ENCODE measurements at places on chromosomes 12 and 14. TPM values are rescaled to one million over a fixed set of nuclear protein-coding genes. Genes with fewer than 3 reads are reported as not detected.

DNA sequence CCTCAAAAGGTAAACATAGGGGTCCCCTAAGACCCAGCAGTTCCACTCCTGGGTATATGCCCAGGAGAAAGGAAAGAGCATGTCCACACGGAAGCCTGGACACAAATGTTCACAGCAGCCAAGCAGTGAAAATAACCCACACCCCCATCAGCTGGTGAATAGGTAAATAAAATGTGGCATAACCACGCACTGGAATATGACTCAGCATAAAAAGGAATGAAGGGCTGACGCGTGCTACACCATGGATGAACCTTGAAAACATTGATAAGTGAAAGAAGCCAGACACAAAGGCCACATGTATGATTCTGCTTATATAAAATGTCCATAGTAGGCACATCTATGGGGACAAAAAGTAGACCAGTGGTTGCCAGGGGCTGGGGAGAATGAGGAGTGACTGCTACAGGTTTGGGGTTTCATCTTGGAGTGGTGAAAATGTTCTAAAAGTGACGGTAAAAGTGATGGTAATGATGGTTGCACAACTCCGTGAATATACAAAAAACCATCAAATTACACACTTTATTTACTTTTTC, 3.8 kb upstream of the SCARB1 start:
- DNase-seq = no peak

DNA sequence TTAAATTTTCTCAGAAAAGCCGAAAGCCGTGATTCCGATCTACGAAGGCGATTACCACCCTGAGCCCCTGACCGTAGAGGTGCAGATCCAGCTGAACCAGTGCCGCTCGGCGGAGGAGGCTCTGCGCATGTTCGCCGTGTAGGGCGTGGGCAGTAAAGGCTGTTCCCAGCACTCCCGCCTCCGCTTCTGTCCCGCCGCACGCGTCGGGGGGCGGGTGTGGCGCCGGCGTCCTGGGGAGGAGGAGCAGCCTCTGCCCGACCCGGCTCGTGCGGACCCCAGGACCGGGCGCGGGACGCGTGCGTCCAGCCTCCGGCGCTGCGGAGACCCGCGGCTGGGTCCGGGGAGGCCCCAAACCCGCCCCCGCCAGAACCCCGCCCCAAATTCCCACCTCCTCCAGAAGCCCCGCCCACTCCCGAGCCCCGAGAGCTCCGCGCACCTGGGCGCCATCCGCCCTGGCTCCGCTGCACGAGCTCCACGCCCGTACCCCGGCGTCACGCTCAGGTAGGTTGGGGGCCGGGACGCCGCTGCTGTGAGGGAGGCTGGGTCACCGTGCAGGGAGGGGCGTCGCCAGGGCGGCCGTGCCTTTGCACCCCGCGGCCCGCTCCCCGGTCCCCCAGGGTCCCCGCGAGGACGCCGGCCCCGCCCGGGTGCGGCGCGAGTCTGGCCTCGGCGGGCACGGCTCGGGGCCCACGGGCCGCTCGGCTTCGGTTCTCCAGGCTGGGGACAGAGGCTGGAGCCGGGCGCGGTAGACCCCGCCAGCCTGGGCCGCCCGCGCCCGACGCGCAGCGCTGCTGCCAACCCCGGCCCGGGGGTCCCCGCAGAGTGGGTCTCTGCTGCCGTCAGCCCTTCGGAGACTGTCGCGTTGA, at the start of gene B3GNT4:
Gene B3GNT4 (plus strand): TSS at position 409 of the 866 bp plus-strand sequence. CDS start 910 bp downstream, outside the sequence.
- DNase-seq = peak; percentile 59

- peak; percentile 91 for DNase-seq
Measured at GRCh38 chr14:75249251-75249957, 29.2 kb upstream of the FOS start.

Gene C14orf132
- total RNA-seq = 1.2 TPM

DNA sequence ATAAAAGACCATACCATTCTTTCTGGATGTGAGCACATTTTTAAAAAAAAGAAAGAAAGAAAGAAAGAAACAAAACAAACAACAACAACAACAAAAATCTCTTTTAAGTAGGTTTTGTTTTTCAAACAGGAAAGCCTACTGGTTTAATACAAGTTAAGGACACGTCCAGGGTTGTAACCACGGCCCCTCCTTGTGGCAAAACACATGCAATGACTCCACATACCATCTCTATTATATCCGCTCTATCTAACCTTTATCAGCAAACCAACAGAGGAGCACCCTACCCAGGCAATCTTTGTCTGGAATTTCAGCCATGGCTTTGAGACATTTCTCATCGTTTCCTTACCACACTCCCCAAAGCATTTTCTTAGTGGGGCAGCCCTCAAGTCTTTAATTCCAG, 360.5 kb upstream of the TMPO start:
- no peak for DNase-seq

GRCh38 chr14:28407031-28407825, 359.4 kb upstream of the FOXG1 start:
- DNase-seq = no peak

Gene CFAP251
- total RNA-seq = 0.96 TPM

GRCh38 chr12:114473717-114474116, 67.8 kb upstream of the TBX5 start:
- DNase-seq = no peak

DNA sequence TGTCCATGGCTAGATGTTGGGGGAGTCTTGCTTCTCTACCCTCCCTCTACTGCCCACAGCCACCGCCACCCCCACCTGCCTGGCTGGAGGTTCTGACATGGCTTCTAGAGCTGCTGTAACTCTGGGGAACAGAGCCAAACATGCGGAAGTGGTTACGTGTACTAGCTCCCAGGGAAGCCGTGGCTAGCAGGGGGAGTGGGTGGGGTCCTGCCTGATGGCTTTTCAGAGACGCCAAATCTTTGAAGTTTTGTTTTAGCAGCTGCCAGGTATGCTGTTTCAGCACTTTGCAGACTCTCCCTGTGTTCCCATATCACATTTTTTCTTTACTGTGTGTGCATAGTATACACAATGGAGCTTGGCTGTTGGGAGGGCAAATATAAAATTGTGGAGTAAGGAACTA, 150.3 kb downstream of the TGFB3 start:
- peak; percentile 39 for DNase-seq

DNA sequence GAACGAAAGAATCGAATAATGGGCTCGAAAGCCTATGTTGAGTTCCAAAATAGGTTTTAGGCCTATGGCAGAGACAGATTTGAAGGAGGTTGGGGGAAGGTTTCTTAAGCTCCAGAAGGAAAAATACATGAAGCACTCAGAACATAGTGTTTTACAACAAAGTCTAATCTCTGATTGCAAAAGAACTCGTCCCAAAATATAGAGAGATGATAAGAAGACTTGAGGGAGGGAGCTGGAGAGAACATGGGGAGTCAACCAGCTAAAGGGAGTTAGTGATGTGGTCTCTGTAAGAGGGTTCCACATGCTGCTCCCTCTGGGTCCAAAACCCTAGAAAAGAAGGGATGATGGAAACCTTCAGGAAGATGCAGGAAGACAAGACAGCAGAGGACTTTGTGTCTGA, 54.8 kb upstream of the DAAM1 start:
- DNase-seq = no peak

DNA sequence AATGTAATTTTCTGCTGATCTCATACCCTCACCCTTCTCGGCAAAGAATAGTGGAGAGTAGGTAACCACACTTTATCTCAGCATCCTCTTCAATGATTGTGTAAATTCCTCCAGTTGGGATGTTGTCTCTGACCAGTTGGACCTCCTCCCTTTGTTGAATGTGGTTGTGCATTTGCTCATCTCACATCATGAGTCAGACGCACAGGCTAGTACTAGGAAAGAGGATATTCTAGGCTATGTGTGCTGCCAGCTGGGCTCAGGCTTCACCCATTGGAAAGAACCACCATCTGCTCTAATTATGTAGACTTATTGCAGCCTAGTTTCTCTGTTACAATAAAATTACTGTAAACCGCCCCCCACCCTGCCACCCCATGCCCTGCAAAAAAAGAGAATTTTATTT, 90.3 kb downstream of the LMO3 start:
- DNase-seq = no peak

- no peak for DNase-seq
Measured at GRCh38 chr14:74634481-74634880, 22.4 kb upstream of the LTBP2 start.

- no peak for DNase-seq
Measured at GRCh38 chr12:119613319-119613936, 19.9 kb downstream of the TMEM233 start.

Gene LRTM2
- not detected for total RNA-seq

GRCh38 chr12:132686825-132687210, 324 bp downstream of the POLE start:
- DNase-seq = no peak

DNA sequence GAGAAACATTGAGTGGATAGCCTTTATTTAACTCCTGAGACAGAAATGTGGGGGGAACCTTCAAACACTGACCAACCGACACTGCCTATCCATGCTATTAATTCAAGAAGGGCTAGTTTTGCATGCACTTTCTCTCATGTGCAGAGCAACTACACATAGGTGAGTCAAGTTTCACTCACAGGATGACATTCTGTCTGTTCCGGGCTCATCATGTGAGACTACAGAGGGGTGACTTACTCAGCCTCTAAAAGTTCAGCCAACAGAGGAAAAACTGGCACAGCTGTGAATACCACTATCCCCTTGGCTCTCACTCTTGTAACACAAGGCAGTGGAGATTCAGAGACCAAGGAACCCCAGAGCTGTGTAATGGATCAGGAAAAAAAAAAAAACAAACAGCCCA, 13.3 kb downstream of the BEST3 start:
- no peak for DNase-seq

Gene RASSF9
- not detected for total RNA-seq

GRCh38 chr12:69039911-69040310, 106.9 kb upstream of the CPM start:
- no peak for DNase-seq

GRCh38 chr14:24060984-24061913, 9.4 kb downstream of the CARMIL3 start:
- no peak for DNase-seq

Gene SMCO3
- total RNA-seq = not detected

DNA sequence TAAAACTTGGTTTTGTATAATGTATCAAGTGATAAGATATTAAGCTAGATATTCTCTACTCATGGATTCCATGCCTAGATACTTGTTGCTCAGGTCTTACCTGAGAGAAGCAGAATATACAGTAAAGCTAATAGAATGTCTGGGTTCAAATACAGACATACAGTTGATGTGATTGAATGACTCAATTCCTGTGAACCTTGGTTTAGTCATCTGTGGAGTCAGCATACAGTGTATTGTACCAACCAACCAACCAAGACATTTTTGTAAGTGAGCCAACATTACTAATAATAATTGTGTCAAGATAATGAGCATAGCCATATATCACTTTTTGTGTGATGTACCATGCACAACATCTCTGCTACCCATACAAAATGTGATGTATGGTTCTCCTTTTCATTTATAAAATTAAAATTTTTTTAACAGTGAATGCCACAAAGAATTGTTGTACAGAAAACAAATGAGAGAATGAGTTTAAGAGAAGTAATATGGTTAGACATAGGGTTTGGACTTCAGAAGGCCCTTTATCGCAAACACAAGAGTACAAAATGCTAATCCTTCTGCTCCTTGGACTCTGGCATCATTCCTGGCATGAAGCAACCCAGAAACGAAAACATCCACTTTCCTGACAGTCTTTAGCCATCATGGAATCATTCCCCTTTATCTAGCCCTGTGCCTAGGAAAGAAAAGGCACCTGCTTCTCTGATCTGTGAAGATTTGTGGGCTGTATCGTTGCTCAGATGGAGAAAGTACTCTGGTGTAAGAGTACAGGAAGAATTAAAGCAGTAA, 977.2 kb upstream of the USP15 start:
- no peak for DNase-seq

Gene DPF3
- total RNA-seq = 2.0 TPM

GRCh38 chr12:65879878-65880277, 55.6 kb downstream of the HMGA2 start:
- no peak for DNase-seq

DNA sequence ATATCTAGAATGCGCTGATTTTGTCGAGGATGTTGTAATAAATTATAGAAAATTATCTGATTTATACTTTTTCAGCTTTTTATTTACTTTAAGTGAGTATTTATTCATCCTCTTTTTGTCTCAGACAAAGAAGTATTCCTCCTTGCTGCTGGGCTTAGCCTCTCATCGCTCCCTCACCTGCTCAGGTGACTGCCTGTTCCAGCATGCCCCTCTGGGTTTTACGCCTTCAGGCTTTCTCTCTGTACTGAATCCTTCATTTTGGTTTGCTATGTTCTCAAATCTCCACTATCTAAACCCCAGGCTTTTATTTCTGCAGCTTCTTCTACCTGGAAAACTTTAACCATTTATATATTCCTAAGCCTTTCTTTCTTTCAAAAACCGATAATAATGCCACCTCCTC, 1650.9 kb upstream of the SEL1L start:
- DNase-seq = no peak

Gene RD3L
- total RNA-seq = not detected

GRCh38 chr12:14910090-14910915, 24.6 kb upstream of the MGP start:
- no peak for DNase-seq

Gene GUCY2C
- not detected for total RNA-seq

GRCh38 chr12:92496790-92497189, 206.0 kb upstream of the PLEKHG7 start:
- DNase-seq = no peak

DNA sequence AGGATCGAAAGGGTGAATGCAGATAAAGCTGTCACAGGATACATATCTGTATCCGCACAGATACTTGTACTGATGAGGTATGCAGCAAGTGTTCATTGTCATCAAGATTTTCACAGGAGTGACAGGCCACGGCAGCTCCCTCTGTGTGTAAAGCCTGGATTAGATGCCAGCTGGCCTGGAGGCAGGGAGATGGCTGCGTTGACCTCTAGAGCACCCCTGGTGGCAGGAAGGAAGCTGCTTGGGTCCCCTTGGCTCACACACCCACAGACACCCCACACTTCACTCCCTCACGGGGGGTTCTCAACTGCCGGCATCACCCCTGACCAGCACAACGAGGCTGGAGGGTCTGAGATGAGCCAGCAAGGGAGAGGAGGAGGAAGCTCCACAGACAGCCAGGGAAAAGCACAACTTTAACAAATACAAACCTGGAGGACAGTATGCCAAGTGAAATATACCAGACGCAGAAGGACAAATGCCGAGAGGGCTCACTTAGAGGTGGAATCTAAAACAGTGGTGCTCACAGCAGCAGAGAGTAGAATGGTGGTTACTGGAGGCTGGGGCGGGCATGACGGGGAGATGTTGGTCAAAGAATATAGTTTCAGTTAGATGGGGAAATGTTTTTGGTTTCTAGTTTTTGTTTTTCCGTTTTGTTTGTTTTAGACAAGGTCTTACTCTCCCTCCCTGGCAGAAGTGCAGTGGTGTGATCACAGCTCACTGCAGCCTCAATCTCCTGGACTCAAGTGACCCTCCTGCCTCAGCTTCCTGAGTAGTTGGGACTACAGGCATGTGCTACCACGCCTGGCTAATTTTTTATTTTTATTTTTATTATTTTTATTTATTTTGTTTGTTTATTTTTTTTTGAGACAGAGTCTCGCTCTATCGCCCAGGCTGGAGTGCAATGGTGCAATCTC, 45.7 kb downstream of the TEAD4 start:
- no peak for DNase-seq

- no peak for DNase-seq
Measured at GRCh38 chr14:100345711-100346110, 22.6 kb downstream of the SLC25A47 start.

- peak; percentile 63 for DNase-seq
Measured at GRCh38 chr12:4272424-4273272, 914 bp upstream of the CCND2 start.

Data from CD4-positive, CD25-positive, alpha-beta regulatory T cell (primary cell).